ENCODE measurements at places on chromosomes 3 and 15. TPM values are rescaled to one million over a fixed set of nuclear protein-coding genes. Genes with fewer than 3 reads are reported as not detected.

The GHSR gene
- not detected for total RNA-seq

DNA sequence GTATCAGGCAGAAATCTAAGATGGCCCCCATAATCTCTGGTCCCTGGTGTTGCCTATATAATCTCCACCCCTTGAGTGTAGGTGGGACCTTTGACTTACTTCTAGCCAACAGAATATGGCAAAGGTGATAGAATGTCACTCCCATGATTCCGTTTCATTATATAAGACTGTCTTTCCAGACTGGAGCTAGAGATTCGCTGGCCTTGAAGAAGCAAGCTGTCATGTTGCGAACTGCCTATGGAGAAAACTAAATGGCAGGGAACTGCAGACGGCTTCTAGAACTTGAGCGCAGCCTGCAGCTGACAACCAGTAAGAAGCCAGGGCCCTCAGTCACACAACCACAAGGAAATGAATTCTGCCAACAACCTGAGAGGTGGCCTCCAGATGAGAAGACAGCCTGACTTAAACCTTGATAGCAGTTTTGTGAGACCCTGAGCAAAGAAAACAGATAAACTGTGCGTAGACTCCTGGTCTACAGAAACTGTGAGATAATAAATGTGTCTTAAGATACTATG, 2.2 kb upstream of the KPNA1 start:
- no peak overlapping the region for H3K4me3 ChIP-seq
- no peak for DNase-seq

- no peak for DNase-seq
- no peak overlapping the region for H3K27ac ChIP-seq
- H3K27me3 ChIP-seq, result no peaks in the 10 kb centered on the region
- H3K36me3 ChIP-seq, result no peaks in the 10 kb centered on the region
- H3K4me3 ChIP-seq, result no peak overlapping the region
Measured at GRCh38 chr3:181383760-181384159, 328.0 kb upstream of the SOX2 start.

DNA sequence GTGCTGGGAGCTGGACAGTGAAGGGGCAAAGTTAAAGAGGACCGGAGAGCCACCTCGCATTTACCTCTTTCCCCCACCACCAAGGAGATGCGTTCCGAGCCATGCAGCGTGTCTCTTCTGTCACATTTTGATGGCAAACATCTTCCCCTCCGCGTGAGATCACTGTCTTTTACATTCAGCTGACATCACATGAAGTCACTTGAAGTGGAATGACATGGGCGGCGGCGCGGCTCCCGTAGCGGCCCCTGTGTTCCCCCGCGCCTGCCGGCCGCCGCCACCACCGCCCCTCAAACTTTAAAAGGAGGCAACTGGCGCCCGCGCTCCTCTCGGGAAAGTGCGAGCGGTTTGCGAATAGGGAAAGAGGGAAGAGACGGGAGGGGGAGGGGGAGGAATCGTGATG, at the start of gene FEZF2:
TSS of gene FEZF2 (minus strand) at position 336 of the 400 bp plus-strand sequence. CDS start 682 bp downstream, outside the sequence.
- H3K4me1 ChIP-seq, result peaks cover 10% of the 10 kb centered on the region
- H3K4me3 ChIP-seq, result peak within 1 kb of the TSS; percentile 58
- H3K27ac ChIP-seq, result no peak within 1 kb of the TSS
- no peaks in the 10 kb centered on the region for H3K27me3 ChIP-seq
- no peak for DNase-seq

The TFDP2 gene
- 93.5 TPM for total RNA-seq

The SUSD5 gene
- 0.66 TPM for total RNA-seq

The UBXN7 gene
- 25.8 TPM for total RNA-seq

DNA sequence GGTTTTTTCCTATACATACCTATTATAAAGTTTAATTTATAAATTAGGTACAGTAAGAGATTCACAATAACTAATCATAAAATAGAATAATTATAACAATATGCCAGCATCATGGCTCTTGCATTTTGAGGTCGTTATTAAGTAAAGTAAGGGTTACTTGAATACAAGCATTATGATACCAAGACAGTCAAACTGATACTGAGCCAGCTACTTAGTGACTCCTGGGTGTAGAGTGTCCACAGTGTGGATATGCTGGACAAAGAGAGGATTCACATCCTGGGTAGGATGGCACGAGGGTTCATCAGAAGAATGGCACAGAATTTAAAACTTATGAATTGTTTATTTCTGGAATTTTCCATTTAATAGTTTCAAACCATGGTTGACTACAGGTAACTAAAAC, 157.2 kb upstream of the IL12A start:
- no peaks in the 10 kb centered on the region for H3K36me3 ChIP-seq
- no peak for DNase-seq
- H3K27me3 ChIP-seq, result no peaks in the 10 kb centered on the region

GRCh38 chr15:62953496-62954045, 89.0 kb upstream of the TPM1 start:
- no peaks in the 10 kb centered on the region for H3K27me3 ChIP-seq
- H3K4me3 ChIP-seq, result no peak overlapping the region
- H3K27ac ChIP-seq, result no peak overlapping the region

DNA sequence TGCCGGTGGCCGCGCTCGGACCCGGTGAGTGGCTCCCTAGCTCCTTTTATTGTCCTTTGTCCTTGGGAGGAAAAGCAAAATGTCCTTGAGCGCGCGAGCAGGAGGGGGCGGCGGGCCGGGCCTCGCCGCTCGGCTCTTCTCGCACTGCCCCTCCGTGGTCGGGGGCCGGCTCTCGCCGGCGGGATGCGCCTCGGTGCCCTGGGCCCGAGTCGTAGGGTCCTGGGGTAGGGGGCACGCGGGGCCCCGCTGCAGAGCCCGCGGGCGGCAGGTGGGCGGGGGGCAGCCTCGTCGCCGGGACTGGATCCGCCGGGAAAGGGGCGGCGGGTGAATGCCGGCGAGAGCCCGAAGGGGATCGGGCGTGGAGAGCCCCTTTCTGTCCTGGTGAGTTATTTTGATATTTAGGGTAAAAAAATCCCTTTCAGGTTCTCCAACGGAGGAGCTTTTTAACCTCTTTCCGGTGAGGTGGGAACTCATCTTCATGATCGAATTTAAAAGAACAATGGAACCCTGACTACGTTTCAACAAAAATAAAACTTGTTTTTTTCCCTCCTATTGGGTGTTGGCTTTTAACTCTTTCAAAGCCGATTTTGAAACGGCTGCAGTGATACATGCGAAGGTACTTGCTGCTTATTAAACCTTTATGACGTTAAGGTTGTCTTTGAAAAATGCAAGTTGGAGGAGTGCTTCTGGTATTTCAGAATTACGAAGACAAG, 16.8 kb upstream of the CHD2 start:
- peaks cover 5% of the 10 kb centered on the region for H3K4me1 ChIP-seq
- H3K36me3 ChIP-seq, result no peaks in the 10 kb centered on the region
- H3K27ac ChIP-seq, result peak overlapping the region; percentile 100
- DNase-seq, result no peak

- H3K36me3 ChIP-seq, result no peaks in the 10 kb centered on the region
- H3K27me3 ChIP-seq, result no peaks in the 10 kb centered on the region
- no peak for DNase-seq
- H3K4me3 ChIP-seq, result no peak overlapping the region
- no peak overlapping the region for H3K27ac ChIP-seq
Measured at GRCh38 chr15:54017959-54018358, 39.7 kb downstream of the UNC13C start.

DNA sequence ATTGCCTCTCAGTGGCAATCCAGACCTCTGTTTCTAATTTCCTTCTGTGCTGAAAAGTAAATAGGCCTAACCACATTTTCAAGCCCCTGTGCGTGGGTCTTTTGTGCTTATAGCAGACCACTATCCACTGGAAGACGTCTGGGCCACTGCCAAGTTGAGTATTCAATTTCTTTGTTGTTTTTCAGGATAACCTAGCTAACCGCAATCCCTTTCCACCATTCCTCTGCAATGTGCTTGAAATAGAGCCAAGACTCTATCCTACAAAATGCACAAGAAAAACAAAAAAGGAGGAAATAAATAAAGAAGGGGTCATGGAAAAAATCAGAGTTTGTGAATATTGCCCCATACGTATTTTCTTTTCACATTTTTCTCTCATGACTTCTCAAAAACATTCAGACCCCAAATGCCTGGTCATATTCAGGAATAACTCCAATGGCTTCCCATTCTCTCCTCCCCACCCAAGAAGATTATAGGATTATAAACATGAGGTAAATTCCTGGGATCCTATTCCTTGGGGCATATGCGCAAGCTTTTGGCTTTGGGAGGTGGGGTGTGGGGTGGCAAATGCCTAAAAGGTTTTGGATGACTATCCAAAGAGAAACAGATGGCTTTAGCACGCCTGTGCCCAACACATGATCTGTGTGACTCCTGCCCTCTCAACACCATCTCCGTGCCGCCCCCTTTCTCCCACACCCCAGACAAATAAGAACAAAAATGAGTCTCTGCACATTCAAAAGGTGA, 217.9 kb upstream of the THBS1 start:
- DNase-seq, result no peak
- H3K27ac ChIP-seq, result peak overlapping the region; percentile 14
- H3K4me3 ChIP-seq, result no peak overlapping the region

DNA sequence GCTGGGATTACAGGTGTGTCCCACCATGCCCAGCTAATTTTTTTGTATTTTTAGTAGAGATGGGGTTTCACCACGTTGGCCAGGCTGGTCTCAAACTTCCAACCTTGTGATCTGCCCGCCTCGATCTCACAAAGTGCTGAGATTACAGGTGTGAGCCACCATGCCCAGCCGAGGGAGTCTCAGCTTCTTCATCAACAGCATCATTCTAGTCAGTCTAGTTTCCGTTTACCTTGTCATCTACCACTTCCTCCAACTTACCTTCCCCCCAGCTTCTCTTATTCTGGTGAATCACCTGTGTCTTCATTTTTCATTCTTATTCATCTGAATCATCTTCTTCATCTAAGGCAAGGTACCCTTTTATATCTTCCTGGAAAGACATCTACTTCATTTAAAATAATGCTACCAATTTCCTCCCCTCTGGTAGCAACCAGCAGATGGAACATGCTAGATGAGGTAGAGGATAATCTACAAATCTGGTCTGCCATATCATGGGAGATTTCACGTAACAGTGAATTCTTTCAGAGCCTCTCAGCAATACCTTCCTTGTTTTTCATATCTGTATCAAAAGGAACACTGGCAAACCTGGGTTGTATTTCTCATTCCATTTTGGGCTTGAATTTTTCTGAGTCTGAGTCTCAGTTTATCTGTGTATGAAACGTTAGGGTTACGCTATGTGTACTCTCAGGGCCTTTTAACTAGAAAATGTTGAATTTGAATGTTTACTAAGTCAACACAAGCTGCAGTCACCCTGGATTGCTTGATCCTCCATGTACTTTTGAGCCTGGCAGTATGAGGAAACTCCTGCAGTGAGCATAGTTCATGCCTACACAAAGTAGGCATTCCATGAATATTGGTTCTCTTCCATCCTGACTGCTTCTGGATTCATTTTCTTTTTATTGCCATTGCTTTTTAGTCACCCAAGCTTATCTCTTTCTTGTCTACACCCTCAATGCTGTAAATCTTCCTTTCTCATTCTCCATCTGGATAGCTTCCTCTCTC, 16.8 kb downstream of the LPP start:
- no peaks in the 10 kb centered on the region for H3K36me3 ChIP-seq
- peak overlapping the region; percentile 34 for H3K27ac ChIP-seq
- no peak overlapping the region for H3K4me3 ChIP-seq
- no peak for DNase-seq

- no peak for DNase-seq
- H3K4me3 ChIP-seq, result no peak overlapping the region
- no peaks in the 10 kb centered on the region for H3K27me3 ChIP-seq
- H3K36me3 ChIP-seq, result no peaks in the 10 kb centered on the region
Measured at GRCh38 chr15:98567951-98568350, 80.4 kb upstream of the IGF1R start.

- no peaks in the 10 kb centered on the region for H3K36me3 ChIP-seq
- no peak overlapping the region for H3K27ac ChIP-seq
- H3K4me3 ChIP-seq, result no peak overlapping the region
- H3K27me3 ChIP-seq, result no peaks in the 10 kb centered on the region
- DNase-seq, result no peak
- H3K4me1 ChIP-seq, result no peaks in the 10 kb centered on the region
Measured at GRCh38 chr15:69555080-69555479, 102.5 kb downstream of the RPLP1 start.

GRCh38 chr15:54150255-54150654, 172.0 kb downstream of the UNC13C start:
- H3K27ac ChIP-seq, result no peak overlapping the region
- no peak overlapping the region for H3K4me3 ChIP-seq
- no peaks in the 10 kb centered on the region for H3K4me1 ChIP-seq

DNA sequence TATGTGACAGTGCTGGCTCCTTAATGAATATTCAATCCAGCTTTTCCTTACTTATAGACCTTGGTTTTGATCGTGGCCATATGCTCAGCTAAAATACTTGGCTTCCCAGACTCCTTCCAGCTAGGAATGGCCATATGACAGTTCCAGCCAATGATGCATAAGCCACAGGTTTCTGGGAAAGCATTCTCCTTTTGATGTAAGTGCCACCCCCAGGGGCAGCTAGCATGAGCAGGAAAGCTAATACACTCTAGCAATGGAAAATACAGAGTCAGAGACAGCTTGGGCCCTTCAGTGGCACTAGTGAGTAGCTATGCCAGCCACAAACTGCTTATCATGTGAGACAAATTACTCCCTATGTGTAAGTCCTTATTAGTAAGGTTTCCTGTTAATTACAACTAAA, 26.7 kb downstream of the TBC1D2B start:
- H3K4me3 ChIP-seq, result no peak overlapping the region
- peak overlapping the region; percentile 67 for H3K27ac ChIP-seq
- H3K4me1 ChIP-seq, result peaks cover 7% of the 10 kb centered on the region
- no peaks in the 10 kb centered on the region for H3K27me3 ChIP-seq
- no peak for DNase-seq

GRCh38 chr15:101045835-101046691, 126.9 kb downstream of the LRRK1 start:
- H3K27ac ChIP-seq, result no peak overlapping the region
- H3K4me3 ChIP-seq, result no peak overlapping the region
- H3K27me3 ChIP-seq, result no peaks in the 10 kb centered on the region
- DNase-seq, result peak; percentile 41

The KLHL40 gene
- not detected for total RNA-seq

GRCh38 chr15:98677345-98678059, 29.2 kb downstream of the IGF1R start:
- DNase-seq, result no peak
- H3K4me1 ChIP-seq, result no peaks in the 10 kb centered on the region
- H3K27ac ChIP-seq, result peak overlapping the region; percentile 27
- H3K36me3 ChIP-seq, result no peaks in the 10 kb centered on the region

DNA sequence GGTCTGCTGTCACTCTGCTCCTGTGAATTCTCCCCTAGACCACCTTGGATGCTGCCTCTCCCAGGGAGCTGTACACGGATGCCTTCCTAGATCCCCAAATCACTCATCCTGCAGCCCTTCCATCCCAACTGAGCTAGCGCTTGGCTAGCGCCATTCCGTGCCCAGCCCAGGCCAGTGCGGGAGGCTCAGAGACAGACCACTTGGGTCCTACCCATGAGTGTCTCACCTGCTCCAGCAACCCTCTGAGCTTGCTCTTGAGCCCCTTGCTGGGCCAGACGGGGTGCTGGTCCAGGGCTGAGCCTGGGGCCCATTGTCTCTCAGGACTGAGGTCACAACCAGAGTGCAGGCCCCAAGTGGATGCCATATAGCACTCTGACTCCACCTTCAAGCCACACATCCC, 17.7 kb downstream of the SH2D7 start:
- no peak overlapping the region for H3K4me3 ChIP-seq
- H3K4me1 ChIP-seq, result no peaks in the 10 kb centered on the region
- no peak overlapping the region for H3K27ac ChIP-seq
- H3K27me3 ChIP-seq, result no peaks in the 10 kb centered on the region
